Stimulated activated CD8-positive, alpha-beta memory T cell treated with anti-CD3 and anti-CD28 coated beads, Interleukin-4, amount 100 ng/mL, for 1 hour (primary cell): ENCODE measurements at places on chromosomes 4 and X.

- DNase-seq = no peak
Observed at GRCh38 chr4:37760840-37761239, 65.6 kb upstream of the PGM2 start.

DNA sequence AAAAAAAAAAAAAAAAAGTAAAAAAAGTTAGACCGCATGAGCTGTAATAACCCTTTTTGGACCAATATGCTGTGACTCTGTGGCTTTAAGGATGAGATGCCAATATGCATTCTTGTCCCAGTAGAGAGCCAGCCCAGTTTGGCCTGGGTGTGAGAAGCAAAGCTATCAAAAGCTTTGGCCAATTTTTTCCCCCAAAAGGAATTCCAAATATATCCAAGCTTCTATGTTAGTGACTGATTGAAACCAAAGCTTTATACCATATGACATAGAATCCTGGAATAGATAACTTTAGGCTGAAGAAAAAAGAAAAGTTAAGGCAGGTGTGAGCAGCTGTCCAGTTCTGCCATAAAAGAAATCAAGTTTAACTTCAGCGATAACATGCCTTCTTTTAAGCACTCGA, 30.5 kb upstream of the RBPJ start:
- no peak for DNase-seq

GRCh38 chr4:179595671-179596410, 2153.6 kb upstream of the AGA start:
- DNase-seq = no peak

DNA sequence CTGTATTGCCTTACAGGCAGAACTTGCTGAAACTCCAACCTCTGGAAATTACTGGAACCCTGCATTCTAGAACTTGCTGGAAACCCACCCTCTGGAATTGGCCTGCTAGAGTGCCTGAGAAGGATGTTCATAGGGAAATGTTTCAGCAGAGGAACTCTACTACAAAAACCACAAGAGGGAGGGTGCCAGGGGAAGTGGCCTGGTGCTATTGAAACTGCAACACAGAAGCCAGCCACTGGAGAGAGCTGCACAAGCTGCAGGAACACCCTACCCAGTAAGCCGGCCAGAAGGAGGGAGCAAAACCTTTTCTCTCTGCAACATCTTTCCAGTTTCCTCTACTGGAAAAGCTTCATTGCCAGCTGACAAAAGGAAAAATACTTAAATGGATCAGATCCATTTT, 2.5 kb upstream of the BRWD3 start:
- no peak for DNase-seq

DNA sequence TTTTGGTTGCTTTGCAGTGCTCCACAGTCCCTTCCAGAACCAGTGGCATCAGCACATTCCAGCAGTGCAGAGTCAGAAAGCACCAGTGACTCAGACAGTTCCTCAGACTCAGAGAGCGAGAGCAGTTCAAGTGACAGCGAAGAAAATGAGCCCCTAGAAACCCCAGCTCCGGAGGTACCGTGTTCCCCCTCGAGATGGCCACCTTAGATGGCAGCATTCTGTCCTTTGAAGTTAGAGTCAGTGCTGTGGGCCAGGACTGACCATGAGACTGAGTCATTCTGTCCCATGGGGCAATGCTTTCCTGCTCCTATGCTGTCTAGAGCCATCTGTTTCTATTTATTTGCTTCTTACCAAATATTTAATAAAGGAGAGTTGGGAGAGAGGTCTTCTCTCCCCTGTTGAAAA, 112.3 kb downstream of the KLHL8 start:
- no peak for DNase-seq

GRCh38 chr4:40395166-40395900, 60.2 kb downstream of the CHRNA9 start:
- no peak for DNase-seq

DNA sequence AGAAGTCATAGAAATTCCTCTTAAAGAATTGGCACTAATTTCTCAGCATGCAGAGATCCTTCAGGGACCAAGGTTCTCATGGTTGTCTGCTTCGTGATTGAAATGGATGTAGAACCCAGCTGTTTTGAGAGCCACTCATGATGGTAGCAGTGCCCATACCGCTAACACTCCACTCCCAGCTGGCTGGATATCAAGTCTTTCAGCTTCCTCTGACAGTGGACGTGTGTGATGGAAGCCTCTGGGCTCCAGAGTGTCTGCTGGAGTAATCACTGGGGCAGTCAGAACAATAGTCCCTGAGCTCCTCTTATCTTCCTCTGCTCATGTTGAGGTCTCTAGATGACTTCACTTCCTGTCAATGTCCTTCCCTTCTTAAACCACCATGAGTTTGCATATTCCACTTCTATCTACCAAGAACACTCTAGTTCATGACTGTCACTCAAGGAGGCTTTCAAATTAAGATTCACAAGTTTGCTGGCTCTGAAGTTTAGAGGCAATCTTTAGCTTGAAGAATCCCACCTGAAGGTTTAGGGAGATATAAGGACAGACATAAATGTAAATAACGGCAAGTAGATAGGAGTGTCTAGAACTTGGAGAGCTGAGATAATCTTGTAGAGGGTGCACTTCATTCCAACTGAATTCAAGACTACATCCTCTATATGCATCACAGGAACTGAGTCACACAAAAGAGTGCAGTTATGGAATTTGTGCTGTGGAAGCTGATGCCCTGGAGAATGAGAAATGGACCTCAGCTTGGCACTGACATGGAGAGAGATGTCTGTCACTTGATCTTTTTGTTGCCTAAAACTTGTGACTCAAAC, 64.5 kb upstream of the WDR1 start:
- no peak for DNase-seq

DNA sequence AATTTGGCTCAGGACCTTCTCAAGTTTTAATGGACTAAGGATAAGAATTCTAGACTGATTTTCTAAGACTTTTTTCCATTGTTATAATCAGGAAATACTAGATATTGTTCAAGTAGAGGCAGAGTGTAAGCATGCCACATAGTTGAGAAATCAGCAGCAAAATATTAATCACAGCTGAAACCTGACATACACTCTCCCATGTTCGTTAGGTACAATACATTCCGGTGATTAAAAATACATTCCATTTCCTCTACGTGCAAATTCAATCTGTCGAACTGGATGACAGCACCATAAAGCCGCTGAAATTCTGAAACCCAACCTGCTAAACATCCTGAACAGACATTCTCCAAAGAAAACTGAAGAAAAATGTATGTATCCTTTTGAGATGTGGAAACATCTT, 587.6 kb upstream of the DIPK2B start:
- DNase-seq = no peak

DNA sequence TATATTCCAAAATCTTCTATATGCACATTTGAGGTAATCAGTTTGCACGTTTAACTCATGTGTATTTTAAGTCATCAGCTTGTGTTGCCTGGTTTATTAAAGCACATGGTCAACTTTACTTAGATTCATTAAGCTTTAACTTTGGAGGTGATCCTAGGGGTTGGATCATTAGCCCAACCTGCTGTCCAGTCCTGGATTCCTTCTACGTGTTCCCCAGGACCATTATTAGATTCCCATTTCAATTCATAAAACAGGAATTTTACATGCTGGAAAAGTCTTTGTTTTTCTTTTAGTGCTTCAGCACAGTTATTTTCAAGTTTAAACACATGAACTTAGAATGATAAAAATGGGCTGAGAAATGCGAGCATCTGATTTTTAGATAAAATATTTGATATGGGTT, 132.5 kb downstream of the SORBS2 start:
- no peak for DNase-seq

DNA sequence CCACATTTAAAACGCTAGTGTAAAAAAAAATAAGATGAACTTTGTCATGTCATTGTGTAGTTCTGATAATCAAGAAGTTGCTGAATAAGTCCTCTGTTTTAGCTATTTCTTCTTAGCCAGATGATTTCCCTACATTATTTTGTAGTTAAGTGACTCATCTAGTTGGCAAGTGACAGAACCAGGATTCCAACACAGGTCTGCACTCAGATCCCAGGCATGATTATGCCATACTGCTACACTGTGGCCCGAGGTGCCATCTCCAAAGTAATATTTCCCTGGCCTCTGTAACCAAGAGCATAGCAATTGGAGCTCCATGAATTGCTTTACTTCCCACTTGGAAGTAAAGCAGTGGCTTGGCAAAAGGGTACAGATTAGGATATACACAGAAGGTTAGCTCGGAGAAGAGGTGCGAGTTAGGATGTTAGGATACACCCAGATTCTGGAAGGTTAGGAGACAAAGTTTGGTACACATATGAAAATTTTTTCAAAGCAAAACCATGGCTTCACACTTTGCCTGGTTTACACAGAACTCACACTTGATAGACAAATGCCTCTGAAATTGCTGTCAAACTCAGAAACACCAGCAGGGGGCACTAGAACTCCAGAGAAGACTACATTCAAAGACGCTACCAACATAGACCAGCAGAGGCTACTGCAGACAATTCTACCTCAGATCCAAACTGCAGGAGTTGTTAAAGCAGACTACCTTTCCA, 41.4 kb downstream of the SRPX2 start:
- DNase-seq = no peak

GRCh38 chr4:20283039-20283438, 31.3 kb downstream of the SLIT2 start:
- no peak for DNase-seq

- DNase-seq = no peak
Observed at GRCh38 chr4:5460106-5460801, 248.1 kb downstream of the EVC2 start.

DNA sequence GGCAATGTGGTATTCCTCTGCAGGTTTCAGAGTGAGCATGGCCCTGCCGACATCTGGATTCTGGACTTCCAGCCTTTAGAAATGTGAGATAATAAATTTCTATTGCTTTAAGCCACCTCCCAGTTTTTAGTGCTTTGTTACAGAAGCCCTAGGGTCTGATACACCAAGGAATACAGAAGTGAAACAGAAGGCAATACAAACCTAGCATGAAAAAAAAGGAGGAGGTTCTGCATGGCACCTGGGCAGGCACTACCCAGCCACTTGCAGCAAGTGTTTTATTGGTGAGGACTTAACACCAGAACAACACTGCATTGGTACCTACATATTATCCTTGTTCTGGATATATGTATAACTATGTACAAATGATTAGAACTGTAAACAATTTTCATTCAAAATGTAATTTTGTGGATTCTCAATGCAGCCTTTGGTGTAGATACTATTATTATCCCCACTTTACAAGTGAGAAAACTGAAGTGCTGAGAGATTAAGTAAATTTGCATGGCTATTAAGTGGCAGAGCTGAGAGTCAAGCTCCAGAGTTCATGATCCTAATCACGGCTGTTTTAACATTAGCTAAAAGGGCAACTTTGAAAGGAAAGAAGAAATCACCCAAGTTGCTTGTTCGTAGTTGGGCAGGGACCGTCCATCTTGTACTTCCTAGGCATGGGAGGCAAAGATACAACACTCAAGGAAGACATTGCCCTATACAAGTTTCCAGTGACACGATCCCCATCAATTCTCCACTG, 71.8 kb downstream of the IL21 start:
- DNase-seq = no peak

DNA sequence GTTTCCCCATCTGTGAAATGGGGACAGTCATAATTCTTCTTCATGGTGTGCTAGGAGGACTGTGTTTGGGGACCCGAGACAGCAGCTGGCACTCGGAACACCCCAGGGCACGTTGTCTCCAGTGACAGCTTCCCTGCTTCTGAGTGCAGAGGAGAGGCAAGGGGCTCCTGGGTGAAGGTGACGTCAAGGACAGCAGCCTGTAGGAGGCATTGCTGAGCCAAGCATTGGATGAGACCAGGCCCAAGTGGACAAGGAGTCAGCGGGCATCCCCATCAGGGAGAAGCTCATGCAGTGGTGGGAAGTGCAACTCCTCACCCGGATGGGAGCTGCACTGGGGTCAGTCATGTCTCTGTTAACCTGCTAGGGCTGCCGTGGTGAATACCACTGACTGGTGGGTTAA, 46.1 kb downstream of the EVC start:
- DNase-seq = no peak

DNA sequence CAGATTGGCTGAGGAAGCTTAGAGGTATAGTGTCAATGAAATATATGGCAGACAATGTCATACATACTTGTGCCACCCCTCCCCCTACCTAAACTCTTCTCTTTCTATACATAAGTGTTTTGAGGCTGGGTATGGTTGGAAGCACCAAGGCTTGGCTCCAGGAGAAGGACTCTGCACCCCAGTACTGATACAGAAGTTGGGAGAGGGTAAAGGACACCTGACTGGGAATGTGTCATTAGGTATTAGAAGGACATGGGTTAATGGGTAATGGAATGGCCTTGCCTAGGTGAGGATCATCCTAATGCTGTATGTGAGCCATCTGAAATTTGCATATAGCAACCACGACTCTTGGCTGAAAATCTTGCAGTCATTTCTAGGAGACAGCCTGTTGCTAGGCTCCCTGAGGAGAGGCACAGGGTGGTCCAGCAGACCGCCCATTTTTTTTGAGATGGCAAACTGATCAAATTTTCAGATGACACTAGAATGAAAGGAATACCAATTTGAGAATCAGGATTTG, 26.8 kb upstream of the AP1S2 start:
- DNase-seq = no peak

DNA sequence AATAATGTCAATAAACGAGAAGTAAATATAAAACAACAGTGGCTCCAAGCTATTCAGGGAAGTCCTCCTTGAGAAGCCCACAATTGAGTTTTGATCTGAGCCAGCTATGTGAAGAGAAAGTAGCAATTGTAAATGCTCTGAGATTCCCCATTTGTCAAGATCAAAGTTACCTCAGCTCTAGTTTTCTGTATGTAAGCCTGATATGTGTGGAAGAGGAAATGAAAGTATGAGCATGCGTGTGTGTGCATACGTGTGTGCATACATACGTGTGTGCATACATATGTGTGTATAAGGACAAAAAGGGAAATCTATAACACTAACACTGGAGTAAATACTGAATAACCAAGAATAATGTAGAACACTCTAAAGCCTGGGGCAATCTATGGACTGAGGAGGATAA, 130.3 kb downstream of the SCFD2 start:
- no peak for DNase-seq

DNA sequence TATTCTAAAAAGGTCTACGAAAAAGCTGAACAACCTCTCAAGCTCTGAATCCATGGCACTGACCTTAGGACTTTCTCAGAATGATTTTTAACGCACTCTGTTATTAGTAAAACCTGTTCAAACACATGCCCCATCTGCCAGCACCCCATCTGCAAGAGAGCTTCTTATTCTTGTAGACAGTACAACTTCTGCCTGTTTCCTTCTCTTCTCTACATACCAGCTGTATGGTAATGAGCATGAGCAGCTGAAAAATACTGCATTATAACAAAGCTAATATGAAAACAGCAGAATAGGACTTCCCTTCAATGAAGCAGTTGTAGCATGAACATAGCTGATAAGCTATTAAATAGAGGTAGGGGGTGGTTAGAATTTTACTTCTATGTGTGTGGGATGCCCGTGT, 167.9 kb downstream of the FBXW7 start:
- no peak for DNase-seq

DNA sequence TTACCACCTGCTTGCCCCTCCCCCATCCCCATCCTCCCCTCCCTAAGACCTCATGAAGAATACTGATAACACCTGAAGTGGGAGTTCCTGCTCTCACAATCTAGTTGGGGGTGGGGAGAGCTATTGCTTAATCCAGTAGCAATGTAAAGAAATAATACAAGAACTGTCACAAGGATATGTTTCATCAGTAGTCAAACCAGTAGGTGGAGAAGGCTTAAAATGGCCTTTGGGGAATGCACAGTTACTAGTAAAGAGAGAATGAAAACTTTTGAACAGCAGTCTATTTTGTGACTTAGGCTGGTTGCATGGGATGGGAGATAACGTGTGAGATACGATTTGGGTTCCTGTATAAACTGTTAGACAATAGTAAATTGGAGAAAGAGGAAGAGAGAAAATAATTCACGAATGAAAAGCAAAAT, 6.0 kb downstream of the GALNT7 start:
- DNase-seq = no peak
